ENCODE measurements at places on chromosomes 16 and 17.

DNA sequence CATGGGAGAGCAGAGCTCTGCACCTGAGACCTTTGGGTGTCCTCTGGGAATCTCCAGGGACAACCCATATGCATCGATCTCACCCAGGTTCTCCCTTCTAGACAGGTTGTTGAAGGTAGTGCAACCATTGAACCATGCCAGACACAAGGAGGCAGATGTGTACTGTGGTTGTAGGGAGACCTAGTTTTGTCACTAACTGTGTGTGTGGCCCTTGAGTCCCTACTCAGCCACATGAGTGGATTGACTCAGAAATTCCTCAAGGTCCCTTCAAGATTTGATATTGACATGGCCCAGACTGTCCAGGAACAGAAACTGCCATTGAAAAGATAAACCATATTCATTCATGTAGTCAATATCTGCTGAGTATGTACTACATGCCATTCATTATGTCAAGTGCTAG is 396.4 kb upstream of the CCL2 start:
- no peak for DNase-seq

- no peak for DNase-seq
These were observed 163.6 kb downstream of the HS3ST3A1 start for GRCh38 chr17:13437966-13438779.

GRCh38 chr16:19809121-19809635 is 75.5 kb downstream of the GPRC5B start:
- no peak for DNase-seq

DNA sequence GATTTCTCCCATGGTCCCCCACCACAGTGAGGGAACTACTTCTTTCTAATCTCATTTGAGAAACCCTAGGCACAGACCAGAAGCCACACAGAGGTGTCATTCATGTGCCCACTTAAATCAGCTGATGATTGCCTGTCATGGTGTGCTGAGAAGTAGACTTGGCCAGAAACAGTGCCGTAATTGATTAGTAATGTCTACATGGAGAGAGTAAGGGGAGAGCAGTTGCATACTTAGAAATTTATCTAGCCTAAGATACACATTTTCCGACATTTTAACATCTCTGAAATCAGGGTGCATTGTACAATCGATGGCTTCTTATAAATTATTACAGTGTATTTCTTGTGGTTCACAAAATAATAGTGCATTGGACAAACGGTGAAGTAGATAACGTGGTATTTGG is 271.8 kb downstream of the IRF8 start:
- DNase-seq, result no peak

Data from cortex of kidney (tissue), 1 donor.